ENCODE measurements at places on chromosomes 16 and 17. TPM values are rescaled to one million over a fixed set of nuclear protein-coding genes. Genes with fewer than 3 reads are reported as not detected.

GRCh38 chr17:59367657-59368045 is 36.2 kb downstream of the YPEL2 start:
- DNase-seq, result no peak

Gene CDRT15L2
- not detected for total RNA-seq

DNA sequence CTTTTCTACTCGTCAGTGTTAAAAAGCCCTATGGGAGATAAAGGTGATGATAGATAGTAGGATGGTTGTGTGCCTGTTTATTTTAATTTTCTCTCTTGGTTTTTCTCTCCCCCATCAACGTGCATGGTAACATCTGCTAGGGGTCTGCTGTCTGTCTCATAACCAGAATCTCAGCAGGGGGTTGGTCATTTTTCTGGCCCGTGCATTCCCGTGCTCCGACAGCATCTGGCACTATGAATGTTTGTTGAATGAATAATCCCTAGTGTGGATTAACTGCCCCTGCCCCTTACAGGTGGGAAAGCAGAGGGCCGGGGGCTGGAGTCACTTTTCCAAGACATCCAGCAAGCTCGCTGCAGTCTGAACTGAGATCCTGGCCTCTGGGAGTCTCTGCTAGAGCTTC is 6.3 kb downstream of the CA5A start:
- DNase-seq, result no peak

DNA sequence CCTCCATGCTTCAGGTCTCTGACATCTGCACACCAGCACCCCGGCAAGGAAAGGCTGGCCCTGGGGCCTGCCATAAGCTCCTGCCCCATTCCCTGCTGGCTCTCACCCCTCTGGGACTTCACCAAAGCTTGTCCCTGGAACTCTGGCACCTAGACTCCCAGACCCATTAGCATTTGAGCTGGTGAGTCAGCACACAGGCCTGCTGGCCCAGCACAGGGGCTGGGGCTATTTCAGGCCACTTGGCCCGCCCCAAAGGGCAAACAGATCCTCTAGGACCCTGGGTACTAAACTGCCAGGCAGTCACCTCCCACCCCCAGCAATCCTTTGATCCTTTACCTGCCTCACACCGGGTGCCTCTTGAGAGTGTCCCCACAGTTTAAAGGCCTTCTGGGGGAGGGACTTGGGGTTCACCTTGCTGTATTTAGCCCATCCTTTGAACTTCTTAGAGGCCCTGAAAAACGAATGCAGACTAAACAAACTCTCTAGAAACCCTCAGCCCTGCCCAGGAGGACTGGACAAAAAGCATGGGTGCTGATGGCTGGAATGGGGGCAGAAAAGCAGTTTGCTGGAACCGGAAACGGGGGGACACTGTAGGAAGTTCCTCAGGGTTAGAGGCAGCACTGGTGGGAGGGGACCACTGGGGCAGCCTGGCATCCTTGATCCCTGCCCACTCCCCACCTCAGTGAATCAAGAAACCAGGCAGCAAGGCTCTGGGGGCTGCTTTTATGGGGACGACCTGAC is 3.2 kb upstream of the SAMD14 start:
- no peak for DNase-seq

Gene TPSG1
- 2.5 TPM for total RNA-seq

- no peak for DNase-seq
Observed at GRCh38 chr17:77742579-77742978, 215.9 kb upstream of the TNRC6C start.

Gene DNAH17
- under 0.01 TPM for total RNA-seq

GRCh38 chr16:4628283-4628682 is 3.7 kb downstream of the MGRN1 start:
- DNase-seq, result no peak

GRCh38 chr17:70089513-70090148 is 14.6 kb downstream of the KCNJ16 start:
- DNase-seq, result no peak

- no peak for DNase-seq
Observed at GRCh38 chr17:75689441-75689873, 22.3 kb downstream of the SAP30BP start.

- no peak for DNase-seq
Observed at GRCh38 chr16:13127144-13127543, 225.7 kb downstream of the SHISA9 start.

DNA sequence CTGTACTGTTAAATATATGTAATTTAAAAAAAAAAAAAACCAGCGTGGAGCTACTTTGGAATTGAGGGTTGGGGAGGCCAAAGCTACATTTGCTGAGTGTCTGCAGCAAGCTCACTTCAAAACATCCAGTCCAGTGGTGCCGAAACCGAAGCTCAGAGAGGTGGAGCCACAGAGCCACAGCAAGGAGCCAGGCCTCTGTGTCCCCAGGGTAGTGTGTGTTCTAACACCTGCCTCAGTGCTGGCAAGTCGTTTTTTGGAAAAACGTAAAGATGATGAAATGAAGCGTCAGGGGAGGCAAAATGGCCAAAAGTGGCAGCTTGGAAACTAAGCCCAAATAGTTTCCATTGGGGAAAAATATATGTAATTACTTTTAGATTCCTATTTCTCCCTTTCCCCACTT is 36.1 kb upstream of the MRC2 start:
- no peak for DNase-seq

DNA sequence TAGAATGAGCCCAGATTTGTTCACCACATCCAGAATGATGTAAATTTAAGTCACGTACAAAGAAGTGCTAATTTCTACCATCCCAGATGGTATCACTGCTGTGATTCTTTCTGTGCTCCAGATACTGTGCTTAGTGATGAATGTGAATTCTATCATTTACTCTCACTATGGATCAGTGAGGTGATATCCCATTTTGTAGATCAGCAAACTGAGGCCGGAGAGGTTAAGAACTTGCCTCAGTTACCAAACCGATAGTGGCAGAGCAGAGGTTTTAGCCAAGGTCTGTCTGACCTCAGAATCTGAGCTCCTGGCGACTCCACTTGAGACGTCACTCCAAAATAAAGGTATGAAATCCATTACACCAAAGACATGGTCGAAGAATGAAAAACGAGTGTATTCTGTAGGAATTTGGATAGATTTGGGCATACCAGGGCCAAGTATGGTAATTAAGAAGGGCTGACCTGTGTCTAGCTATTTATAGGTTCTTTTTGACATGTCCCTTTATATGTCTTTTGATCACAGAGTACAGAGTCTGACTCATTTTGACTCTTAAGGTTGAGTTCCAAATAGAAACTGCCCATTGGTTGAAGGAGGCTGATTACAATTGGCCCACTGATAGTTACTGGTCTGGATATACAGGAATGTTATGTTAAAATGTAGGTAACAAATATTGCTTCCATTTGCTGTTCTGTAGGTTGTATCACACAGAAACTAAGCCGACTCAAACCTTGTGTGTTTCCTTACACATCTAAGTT is 10.0 kb downstream of the MAP2K6 start:
- DNase-seq, result no peak

DNA sequence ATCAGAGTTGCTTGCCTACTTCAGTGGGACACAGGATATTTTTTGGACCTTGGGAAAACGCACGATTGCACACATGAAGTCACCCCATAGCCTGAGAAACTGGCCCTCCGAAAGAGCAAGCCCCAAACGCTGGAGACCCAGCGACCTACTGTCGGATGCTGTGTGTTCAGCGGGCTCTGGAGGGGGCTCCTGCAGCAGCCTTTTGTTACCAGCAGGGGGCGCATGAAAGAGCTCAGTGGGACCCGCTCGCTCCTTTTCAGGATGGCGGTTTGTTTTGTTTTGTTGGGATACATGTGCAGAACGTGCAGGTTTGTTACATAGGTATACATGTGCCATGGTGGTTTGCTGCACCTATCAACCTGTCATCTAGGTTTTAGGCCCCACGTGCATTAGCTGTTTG is 28.4 kb downstream of the MYH3 start:
- DNase-seq, result no peak

- DNase-seq, result no peak
Observed at GRCh38 chr16:62970851-62971250, 934.6 kb upstream of the CDH8 start.

Gene B4GALNT2
- not detected for total RNA-seq

- DNase-seq, result peak; percentile 60
Observed at GRCh38 chr17:72592242-72592966, 471.6 kb downstream of the SOX9 start.

Gene C16orf96
- 0.21 TPM for total RNA-seq

DNA sequence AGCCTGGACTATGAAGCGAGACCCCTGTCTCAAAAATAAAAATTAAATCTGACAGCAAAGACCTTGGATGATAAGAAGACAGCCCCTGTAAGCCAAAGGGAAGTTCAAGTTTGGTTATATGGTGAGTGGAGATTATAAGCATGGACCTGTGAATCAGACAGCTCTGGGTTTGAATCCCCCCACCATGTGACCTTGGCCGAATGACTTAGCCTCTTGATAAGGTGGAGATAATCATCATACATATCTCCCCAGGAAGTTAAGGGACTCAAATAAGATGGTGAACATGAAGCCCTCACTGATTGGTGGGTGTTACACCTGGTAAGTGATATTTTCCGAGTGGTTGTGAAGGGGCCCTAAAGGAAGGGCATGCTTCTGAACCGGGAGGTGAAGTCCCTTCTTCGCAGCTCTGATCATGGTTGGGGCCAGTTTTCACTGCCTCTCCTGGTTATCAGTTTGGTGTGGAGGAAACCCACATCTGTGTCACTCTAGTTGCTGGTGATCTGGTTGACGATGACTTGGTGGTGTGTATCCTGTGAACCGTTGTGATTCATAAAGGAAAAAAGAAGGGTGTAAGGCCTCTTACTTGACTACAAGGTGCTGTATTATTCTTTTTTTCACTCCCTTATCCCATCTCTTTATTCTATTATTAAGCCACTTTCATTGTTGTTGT is 61.7 kb upstream of the CLEC18A start:
- DNase-seq, result no peak

GRCh38 chr17:65039336-65039988 is 17.1 kb downstream of the GNA13 start:
- DNase-seq, result no peak

DNA sequence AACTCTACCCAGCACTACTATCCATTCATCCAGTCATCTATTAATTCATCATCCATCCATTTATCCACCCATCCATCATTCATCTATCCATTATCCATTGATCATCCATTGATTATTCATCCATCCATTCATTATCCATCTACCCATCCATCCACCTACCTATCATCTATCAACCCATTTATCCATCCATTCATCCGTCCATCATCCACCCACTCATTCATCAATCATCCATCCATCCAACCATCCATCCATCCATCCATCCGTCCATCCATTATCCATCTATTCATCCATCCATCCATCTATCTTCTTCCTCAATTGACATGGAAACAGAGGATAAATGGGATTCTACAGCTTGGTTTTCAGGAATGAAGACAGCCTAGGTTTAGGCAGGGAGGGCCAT is 12.0 kb downstream of the SLC4A1 start:
- no peak for DNase-seq

Gene MT4
- not detected for total RNA-seq

DNA sequence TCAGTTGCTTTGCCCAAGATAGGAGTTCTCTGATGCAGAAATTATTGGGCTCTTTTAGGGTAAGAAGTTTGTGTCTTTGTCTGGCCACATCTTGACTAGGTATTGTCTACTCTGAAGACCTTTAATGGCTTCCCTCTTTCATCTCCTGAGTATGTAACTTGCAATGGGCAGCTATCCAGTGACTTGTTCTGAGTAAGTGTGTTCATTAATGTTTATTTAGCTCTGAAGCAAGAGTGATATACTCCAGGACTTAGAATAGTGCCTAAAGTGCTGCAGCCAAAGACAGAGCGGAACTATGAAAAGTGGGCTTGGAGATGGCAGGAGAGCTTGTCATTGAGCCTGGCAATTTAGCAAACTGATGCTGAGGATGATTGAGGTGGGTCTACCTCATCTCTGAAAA is 8.8 kb upstream of the TANGO6 start:
- DNase-seq, result no peak

DNA sequence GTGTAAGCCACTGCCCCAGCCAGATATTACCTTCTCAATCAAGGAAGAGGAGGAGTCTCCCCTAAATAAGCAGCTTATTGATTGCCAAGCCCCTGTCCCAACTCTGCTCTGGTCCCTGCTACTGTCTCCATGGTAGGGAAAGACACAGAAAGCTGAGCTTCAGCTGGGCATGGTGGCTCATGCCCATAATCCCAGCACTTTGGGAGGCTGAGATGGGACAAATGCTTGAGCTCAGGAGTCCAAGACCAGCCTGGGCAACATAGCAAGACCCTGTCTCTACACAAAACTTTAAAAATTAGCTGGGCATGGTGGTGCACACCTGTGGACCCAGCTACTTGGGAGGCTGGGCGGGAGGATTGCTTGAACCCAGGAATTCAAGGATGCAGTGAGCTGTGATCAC is 6.6 kb downstream of the JUP start:
- DNase-seq, result no peak

Gene KRT32
- total RNA-seq, result not detected

DNA sequence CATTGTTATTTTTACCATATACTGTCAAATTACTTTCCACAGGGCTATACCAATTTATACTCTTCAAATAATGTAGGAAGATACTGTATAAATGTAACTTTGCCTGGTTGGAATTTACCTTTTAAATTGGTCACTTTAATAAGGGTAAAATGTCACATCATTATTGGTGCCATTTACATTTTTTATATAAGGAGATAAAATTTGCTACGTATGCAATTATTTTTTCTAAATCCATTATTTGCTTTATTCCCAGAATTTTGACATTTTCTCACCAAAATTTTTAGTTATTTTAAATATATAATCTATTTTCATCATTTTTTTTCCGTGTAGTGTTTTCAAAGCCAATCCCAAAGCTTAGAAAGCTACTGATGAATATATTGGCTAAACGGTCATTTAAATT is 664.7 kb downstream of the KCNJ2 start:
- DNase-seq, result no peak

DNA sequence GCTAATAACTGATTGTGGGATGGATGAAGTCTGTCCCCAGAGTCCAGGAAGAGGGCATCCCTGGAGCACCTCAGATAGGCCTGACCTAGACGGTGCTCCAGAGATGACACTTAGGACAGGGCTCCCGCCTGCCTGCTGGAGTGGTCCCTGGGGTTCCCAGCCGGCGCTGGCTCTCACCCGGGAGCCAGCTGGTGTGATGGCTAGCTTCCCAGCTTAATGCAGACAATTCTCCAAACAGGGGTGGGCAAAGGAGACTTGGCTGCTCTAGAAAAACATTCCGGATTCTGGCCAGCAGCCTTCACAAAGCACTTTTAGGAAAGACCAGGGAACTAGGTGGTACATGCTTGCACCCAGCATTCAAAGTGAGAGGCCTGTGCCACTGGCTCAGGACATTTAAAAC is 18.6 kb downstream of the ACE start:
- DNase-seq, result no peak

Gene NFATC3
- total RNA-seq, result 81.4 TPM

Measured in tibial nerve (tissue), 4 donors.